ENCODE measurements at places on chromosomes 2 and 18.

- no peak for DNase-seq
Observed at GRCh38 chr2:143588746-143589145, 459.5 kb downstream of the ARHGAP15 start.

DNA sequence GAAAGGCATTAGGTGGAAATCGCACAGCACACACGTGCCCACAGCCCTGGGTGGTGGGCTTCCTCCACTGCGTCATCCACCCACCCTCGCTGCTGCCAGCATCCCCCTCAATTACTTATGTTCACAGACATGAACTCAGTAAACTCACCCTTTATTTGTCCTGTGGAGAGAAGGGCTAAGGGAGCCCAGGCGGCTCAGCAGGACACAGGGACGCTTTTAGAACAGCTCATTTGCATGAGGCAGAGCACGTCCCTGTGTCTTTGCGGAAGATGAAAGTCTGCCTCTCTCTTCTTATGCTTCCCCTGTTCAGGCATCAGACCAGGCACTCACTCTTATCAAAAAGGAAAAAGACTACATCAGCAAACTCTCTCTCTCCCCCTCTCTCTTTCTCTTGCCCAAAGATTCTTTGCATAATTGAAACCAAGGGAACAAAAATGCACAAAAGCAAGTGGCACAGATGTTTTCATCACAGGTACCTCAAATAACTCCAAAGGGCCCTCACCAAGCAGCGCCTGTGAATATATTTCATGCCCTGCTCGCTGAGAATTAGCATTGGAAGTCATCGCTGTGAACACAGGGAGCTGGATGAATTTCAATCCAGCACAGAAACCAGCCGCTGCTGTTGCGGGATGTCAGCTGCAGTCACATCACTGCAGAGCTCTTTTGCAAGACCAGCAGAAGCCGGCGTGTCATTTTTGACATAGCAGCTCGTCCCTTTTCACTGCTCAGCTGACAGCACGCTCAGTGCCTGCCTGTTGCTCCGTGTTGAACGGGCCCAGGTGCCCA lies 376.3 kb upstream of the MYT1L start:
- DNase-seq = no peak

- DNase-seq = no peak
Observed at GRCh38 chr2:207291625-207292252, 126.0 kb upstream of the KLF7 start.

DNA sequence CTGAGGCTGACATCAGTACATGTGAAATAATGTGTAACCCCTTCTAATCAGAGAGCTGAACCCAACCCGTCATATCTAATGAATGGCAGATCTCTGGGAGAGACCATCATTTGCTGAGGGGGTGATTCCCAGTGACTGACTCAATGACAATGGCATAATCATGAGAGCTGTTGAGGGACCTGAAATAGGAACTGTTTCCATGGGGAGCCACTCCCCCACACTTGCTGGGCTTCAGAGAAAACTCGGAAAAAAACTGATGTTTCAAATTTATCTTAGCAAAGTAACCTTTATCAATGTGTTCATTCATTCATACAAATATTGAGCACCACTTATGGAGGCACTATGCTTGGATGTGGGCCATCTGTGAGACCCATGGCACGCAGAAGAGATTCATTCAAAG lies 93.4 kb upstream of the ZBTB14 start:
- DNase-seq = no peak

GRCh38 chr2:218832520-218832919 lies 917 bp upstream of the PRKAG3 start:
- no peak for DNase-seq

All from stimulated activated CD4-positive, alpha-beta T cell treated with anti-CD3 and anti-CD28 coated beads, Interleukin-1b, Interleukin-23, amount 100 ng/mL, for 1 hour (primary cell).